NCI-H226 (cell line): ENCODE measurements at places on chromosomes 4 and X.

- no peak for DNase-seq
Measured at GRCh38 chr4:150126201-150126863, 48.1 kb downstream of the DCLK2 start.

DNA sequence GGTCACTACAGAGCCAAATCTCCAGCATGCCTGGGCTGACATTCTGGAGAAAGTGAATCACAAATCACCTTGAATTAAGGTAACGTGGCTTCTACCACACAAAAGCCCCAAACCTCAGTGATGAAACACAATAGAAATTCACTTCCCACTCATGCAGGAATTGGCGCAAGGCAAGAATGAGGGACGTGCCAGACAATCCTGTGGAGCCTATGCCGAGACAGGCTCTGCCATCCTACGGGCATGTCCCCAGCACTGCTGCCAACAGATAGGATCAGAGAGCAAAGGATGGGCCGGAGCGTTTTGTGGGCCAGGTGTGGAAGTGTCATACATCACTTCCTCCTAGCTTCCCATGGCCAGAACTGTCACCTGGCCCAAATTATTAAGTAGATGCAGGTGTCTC is 118.0 kb downstream of the IRF2 start:
- no peak for DNase-seq

DNA sequence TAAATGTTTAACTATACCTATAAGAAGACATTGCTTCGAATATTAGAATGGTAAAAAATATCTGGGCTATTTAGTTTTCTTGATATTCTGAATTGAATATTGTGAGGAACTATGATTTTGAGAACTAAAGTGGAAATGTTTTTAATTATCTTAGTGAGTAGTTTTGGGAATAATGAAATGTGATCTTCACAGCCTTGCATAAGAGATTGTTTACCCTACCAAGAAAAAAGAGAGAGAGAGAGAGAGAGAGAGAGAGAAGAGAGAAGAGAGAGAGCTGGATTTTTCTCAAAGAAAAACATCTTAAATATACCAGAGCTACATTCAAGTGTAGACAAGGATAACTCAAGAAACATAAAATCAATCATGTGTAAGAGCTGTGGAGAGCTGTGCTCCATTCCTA is 148.7 kb upstream of the MAD2L1 start:
- no peak for DNase-seq

DNA sequence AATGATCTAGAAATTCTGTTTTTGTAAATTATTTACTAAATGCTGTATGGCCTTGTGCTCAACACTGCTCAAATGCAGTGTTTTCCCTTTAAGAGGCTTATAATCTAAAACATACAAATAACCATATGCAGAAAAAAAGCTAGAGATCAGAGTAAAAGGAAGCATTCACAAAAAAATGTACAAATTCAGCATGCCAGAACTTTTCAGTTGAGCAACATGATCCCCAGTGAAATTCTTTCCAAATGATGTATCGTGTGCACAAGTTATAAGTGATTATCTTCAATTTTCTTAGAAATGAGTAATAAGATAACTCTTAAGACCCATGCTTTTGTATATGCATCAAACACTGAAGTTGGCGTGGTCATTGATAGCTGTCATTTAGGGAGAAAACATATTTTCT is 5.0 kb downstream of the GPC3 start:
- DNase-seq: no peak

DNA sequence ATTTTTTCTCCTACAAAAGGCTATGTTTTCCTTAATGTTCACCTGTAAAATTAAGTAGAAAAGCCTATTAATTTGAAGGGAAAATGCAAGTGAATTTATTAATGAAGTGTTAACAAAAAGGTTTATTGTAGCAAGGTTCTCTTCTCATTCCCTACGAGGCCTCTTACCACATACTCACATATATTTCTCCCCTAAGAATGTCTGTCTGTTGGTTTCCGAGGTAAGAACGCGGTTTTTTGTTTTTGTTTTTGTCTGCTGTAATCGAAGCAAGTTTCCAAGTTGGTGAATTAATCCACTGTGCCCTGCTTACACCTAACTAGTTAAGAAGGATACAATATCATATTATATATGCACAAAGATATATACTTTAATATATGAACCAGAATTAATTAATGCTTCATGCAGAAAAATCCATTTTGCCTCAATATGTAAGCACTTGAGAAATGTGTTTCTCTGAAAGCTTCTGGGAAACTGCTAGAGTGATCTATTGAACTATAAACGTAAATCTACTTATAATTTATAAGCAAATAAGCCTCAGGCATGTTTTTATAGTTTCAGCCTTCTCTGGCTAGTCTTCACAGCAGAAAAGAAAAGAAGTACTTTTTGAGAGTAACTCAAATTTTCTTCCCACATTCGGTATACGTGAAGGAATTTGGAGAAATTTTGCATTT is 120.8 kb downstream of the EGF start:
- no peak for DNase-seq

GRCh38 chrX:39965051-39965573 is 132.6 kb downstream of the BCOR start:
- no peak for DNase-seq

DNA sequence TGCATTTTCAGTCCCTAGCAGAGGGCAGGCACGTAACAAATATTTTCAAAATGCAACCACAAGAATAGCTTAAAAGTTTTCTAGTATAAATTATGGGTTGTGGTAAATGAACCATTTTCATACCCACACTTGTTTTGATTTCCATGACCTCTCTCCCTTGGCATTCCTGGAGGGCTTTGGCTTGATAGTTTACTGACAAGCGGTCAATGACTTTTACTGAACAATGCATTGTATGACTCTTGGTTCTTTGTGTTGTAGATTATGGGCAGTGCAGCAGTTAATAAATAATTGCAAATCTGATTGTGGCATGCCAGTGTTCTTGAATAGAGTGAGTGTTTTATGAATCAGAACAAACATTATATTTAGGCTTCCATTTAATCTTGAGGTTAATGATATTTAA is 285.2 kb upstream of the ARX start:
- DNase-seq: no peak

DNA sequence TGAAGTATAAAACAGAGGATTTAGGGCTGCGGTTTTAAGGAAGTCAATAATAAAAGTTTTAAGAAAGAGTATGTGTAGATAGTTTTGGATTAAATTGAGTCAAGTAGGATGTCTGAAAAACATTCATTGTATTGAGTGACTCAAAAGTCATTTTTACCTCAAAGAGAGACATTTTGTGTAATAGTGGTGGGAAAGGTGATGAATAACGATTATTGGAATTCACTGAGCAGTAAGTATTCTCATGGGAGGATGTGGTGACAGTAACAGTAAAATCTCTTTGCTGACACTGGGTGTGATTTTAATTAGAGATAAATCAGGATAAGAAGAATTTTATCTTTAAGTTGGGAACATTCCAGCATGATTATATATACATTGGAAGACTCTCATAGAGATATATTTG is 233.6 kb downstream of the PDHA2 start:
- no peak for DNase-seq

DNA sequence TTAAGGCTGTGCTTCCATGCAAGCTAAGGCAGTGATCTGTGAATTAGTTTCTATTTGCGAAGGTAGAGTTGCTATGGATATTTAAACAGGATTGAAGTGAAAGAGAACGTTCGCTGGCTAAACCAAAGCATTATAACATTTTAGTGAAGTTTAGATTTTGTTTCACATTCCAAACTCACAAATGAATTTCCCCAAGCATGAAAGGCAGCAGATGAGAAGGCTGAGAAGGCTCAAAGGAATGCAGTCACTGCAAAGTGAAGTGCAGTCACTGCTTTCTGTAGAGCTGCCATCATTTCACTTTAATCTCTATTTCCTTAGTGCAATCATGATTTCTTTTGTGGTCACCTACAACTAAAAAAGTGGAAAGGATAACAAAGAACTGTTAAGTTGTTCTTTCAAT is 334.7 kb upstream of the NR3C2 start:
- DNase-seq: peak; percentile 36

DNA sequence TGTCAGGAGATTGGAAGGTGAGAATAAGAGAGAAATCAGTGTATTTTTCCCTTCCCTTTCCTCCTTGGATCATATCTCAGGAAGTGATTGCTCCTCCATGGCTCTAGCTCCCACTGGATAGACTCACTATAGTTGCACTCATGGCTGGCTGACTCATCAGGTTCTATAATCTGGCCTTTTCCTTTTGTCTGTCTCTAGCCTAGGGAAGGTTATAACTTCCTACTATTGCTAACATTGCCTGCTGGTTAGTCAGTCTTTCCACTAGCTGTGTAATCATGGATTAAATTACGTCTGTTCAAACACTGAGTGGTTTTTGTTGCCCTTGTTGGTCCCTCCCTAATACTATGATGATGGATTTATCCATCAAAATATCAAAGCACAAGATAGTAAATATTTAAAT is 195.5 kb upstream of the VEGFC start:
- peak; percentile 96 for DNase-seq

DNA sequence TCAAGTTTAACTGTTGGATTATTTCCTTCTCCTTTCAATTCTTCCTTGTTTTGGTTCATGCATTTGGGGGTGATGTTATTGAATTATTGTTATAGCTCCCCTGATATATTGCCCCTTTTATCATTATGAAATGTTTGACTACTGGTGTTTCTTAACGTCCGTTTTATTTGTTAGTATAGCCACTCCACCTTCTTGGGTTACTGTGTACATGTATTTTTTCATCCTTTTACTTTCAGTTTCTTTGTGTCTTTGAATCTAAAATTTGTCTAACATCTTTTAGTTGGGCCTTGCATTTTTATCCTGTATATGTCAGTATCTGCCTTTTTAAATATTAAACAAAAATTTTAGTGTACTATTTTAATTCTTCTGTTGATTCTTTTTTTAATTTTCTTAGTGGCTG is 88.7 kb downstream of the TNIP2 start:
- DNase-seq: no peak

- no peak for DNase-seq
Measured at GRCh38 chrX:119605464-119606279, 552 bp downstream of the NKRF start.

DNA sequence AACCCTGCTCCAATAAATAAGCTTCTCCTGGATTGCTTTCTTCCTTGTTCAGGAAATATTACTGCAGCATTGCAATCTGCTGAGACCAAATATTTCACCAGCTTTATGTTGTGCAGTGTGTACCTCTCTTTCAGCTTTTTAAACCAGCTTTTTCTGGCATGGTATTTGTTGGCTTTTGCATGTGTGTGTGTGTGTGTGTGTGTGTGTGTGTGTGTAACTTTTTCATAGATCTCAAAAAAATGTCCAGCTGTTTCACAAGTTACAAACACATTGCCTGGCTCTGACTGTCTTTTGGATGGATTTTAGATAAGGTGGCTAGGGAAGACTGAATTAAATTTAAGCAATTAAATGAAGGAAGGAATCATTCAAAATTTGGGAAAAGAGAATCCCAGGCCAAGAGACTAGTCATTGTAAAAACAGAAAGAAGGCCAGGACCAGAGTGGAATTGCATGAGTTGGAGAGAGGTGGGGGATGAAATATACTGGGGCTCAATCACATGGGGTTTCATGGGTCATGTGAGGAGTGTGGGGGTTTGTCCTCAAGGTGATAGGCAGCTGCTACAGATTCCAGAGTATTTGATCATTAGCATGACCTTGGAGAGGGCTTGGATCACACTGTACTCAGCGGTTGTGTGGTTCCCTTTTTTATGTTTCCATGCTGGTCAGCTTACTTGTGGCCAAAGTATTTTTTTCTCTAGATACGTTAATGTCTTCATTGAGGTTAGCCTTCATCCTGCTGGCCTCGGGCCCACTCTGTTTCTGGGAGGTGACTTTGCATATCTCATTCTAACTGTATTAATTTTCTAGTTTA is 357.7 kb upstream of the BOD1L1 start:
- DNase-seq: peak; percentile 43

- no peak for DNase-seq
Measured at GRCh38 chr4:76197971-76198410, 15.6 kb downstream of the SCARB2 start.

- DNase-seq: no peak
Measured at GRCh38 chr4:6758728-6759127, 23.8 kb upstream of the KIAA0232 start.

DNA sequence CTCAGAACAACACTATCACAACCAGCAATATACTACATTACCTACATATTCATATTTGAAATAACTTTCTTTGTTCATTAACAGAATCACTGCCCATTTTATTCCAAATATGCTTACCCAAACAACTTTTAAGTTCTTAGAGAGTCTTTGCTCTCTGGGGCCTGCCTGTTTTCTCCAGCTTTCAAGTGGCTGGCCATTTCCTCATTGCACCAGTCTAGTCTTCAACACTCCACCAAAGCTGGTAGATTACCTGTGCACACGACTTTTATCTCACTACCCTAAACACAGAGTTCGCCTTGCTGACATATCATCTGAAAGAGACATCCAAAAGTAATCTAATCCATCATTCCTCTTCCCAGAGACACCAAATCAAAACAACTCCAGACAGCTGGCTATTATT is 66.2 kb downstream of the PRDM5 start:
- DNase-seq: no peak

GRCh38 chrX:133559909-133560308 is 144.6 kb upstream of the GPC4 start:
- no peak for DNase-seq

DNA sequence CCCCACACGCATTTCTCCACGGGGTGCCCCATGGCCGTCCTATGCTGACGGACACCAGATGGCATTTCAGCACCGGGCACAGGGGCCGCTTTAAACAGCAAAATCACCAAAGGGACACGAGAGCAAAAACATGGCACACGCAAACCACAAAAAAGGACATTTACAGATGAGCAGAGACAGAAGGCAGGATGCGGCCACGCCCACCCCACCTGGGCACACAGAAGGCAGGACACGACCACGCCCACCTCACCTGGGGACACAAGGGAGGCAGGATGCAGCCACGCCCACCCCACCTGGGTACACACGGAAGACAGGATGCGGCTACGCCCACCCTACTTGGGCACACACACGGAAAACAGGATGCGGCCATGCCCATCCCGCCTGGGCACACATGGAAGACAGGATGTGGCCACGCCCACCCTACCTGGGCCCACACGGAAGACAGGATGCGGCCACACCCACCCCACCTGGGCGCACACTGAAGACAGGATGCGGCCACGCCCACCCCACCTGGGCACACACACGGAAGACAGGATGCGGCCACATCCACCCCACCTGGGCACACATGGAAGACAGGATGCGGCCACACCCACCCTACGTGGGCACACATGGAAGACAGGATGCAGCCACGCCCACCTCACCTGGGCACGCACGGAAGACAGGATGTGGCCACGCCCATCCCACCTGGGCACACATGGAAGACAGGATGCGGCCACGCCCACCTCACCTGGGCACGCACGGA is 69.1 kb downstream of the FAM53A start:
- DNase-seq: no peak

- no peak for DNase-seq
Measured at GRCh38 chrX:150762258-150763165, 69.3 kb downstream of the MTMR1 start.

DNA sequence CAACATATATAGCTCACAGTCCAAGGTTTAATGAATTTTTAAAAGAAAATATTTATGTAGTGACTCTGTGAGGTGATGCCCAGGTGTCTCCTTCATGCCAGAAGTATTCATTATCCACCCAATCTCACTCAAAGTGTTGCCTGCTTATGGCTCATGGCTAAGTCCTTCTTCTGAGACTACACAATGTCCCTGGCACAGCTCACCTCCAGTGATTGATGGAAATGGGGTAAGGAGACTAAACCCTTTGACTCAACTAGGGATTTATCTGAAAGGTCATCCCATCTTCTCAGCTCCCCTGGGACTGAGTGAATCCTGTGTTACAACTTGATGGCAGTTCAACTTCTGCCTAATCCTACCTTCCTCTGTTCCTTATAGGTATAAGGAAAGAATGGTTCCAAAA is 74.2 kb downstream of the FAM13A start:
- DNase-seq: no peak
